IPS DF 6.9 (cell line): ENCODE measurements at places on chromosomes 6 and 20.

DNA sequence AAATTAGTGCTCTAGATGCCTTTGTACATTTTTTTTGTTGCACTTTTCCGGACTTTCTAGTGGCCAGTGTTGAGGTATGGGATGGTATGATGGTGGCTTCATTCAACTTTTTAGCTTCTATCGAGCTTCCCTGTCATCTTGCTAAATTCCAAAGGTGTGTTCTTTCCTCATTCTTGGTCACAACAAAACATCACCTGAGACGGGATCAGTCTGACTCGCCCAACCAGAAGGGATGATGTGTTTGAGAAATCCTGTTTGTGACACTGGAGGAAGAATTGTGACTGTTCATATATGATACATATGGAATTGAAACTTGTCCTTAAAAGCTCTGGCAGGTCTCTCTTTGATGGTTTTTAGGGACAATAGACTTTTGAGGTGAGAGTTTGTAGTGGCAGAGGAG is 33.8 kb downstream of the KCNS1 start:
- DNase-seq = no peak

- no peak for DNase-seq
Observed at GRCh38 chr6:15739353-15739752, 76.5 kb upstream of the DTNBP1 start.

DNA sequence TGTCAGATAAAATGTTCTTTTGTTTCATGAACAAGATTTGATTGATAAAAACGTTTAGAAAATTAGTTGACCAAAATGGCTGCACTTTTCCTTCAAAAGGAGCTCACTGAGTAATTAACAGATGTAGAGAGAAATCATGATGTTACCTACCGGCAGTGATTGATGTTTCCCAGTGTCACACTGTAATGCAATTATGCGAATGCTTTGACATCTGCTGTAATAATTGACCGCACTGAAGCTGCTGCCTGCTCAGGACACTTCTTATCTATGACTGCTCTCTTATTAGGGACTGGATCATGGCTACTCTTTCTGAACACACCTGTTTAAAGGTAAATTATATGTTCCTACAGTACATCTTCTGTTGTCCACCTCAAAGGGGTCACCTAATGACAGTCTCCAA is 94.6 kb downstream of the GPR63 start:
- DNase-seq = no peak

DNA sequence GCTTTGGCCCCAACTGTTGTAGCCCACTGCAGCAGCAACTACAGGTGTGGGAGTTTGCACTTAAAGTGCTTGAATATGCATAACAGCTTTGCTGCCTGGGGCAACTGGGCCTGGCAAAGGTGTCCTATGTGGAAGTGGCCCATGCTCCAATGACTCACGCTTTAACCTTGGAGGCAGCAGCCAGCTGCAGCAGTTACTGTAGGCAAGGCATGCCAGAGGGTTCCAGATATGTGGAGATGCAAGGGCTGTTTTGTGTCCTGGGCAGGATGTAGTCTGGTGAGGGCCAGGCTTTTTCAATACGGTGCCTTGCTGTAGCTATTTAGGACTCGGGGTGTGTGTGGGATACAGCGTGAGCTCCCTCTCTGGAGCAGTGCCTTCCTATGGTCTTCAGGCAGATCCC is 150.3 kb downstream of the NKAIN2 start:
- no peak for DNase-seq

- DNase-seq = no peak
Observed at GRCh38 chr20:50284811-50285375, 94.3 kb downstream of the CEBPB start.

GRCh38 chr6:122061855-122062254 is 337.6 kb upstream of the HSF2 start:
- DNase-seq = no peak

GRCh38 chr6:155313602-155314091 is 637 bp downstream of the TFB1M start:
- DNase-seq = no peak

DNA sequence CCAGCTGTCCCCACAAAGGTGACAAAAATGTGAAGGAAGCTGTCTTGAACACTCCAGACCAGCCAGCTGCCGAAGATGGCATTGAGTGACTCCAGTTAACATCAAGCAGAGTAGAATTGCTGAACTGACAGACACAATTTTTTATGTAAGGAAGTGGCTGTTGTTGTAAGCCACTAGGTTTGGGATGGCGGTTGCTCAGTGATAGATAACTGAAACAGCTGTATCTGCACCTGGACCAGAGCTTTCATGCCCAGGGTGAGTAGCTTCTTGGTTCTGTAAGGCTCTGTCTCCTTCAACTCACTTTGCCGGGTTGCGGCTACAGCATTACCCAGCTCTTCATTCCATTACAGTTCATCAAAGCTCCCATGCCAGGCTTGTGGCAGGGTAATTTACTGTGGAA is 49.7 kb upstream of the DDR1 start:
- no peak for DNase-seq

DNA sequence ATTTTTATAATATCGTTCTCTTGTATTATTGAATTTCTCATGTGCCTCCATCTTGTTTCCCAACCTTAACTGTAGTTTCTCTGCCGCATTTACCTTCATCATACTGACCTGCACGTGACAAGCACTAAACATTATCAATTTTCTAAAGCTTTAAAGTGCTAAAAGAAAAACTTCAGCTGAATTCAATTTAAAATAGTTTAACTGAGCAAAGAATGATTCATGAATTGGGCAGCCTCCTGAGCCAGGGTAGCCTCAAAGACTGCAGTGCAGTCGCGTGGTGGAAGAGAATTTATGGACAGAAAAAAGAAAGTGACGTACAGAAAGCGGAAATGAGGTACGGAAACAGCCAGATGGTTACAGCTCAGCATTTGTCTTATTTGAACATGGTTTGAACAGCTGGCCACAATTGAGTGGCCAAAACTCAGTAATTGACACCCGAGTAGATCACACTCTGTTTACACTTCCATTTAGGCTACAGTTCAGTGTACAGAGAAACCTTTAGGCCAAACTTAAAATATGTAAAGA is 4.2 kb upstream of the ZDHHC14 start:
- no peak for DNase-seq

- DNase-seq = no peak
Observed at GRCh38 chr6:34128045-34128444, 17.8 kb downstream of the GRM4 start.

GRCh38 chr20:61830991-61831390 is 234.7 kb downstream of the TAF4 start:
- no peak for DNase-seq

DNA sequence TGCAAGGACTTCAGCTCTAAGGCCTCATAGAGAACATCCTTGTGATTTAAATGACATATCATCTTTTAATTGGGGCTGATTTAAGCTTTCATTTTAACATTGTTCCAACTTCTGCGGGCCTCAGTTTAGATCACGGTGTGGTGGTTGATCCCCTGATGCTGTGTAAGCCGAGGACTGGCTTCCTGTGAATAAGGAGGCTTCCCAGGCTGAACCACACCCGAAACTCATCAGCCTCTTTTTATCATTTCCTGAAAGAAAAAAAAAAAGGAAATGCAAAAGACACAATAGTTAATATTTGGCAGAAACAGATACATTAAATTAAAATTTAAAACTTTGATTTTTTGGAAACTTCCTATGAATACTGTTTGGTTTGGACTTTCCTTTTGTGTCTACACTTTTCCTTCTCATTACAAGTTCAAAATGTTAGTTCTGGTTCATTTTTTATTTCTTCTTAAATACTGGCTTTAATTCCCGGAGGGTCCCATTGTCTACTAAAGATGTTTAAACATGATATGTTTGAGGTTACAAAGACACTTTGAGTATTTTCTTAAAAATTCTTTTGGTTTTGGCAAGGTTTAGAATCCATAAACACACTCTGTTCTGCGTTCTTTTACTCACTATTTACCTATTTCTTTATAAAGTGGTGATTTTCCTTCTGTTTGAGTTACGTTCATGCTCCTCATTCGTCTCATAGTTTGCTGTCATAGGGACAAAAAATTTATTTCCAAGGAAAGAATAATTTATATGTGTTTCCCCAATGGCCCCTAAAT is 230.0 kb upstream of the SULF2 start:
- no peak for DNase-seq

- DNase-seq = no peak
Observed at GRCh38 chr6:163731215-163732013, 316.9 kb downstream of the QKI start.
